ENCODE measurements at places on chromosomes 7 and 10.

GRCh38 chr10:29860166-29860565 lies 199.2 kb downstream of the JCAD start:
- no peak for DNase-seq

GRCh38 chr10:29802171-29802570 lies 167.4 kb upstream of the SVIL start:
- no peak for DNase-seq

- no peak for DNase-seq
These were observed 52.8 kb upstream of the SVIL start for GRCh38 chr10:29687421-29688164.

GRCh38 chr10:128009372-128010126 lies 102.6 kb downstream of the PTPRE start:
- DNase-seq: no peak

DNA sequence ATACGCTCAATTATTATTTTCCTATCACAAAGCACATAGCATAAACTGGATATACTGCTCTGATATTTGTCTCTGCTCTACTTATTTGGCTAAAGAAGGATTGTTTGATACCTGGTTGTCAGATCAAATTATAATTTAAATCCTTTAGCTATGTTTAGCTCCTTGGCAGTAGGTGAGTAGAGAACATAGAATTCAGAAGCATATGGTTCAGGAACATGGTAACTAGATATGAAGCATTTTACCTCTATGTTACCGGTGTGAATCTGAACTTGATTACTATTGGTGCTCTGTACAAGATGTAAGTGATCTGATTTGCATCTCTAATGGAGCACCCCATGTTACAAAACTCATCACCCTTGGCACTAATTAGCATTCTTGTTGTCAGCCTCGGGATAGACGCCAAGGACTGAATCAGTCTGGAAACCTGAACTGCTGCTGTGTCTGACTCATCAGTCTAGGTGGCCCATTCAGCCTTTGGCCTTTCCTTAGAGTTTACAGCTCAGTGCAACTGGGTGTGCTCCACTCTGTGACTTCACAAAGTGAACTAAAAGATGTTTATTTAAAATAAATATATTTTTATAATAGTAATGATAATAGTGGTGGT lies 12.3 kb upstream of the MYPN start:
- DNase-seq: no peak
